ENCODE measurements at places on chromosomes 4 and X.

- no peak for DNase-seq
Observed at GRCh38 chrX:121635141-121635540, 587.7 kb downstream of the GLUD2 start.

GRCh38 chrX:6149060-6149872, 79.4 kb downstream of the NLGN4X start:
- DNase-seq: no peak

- no peak for DNase-seq
Observed at GRCh38 chr4:17665346-17665745, 50.9 kb downstream of the MED28 start.

- DNase-seq: no peak
Observed at GRCh38 chrX:40971736-40972135, 113.5 kb upstream of the USP9X start.

DNA sequence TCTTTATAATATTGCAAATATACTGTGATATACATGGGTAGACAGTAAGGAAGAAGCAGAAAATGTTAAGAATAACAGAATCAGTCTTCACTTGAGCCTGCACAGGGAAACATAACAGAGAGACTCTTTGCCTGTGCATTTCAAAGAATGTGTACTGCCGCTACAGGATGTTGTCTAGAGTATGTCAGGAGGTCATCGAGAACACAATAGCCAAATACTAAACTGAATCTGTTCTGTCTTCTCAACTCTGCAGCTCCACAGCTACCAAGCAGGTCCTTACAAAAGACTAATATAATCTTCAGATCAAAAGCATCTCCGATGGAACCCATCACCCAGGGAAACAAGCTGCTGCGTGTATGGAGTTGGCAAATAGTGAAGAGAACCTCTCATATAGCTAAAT, 471.5 kb downstream of the PCDH10 start:
- DNase-seq: no peak

DNA sequence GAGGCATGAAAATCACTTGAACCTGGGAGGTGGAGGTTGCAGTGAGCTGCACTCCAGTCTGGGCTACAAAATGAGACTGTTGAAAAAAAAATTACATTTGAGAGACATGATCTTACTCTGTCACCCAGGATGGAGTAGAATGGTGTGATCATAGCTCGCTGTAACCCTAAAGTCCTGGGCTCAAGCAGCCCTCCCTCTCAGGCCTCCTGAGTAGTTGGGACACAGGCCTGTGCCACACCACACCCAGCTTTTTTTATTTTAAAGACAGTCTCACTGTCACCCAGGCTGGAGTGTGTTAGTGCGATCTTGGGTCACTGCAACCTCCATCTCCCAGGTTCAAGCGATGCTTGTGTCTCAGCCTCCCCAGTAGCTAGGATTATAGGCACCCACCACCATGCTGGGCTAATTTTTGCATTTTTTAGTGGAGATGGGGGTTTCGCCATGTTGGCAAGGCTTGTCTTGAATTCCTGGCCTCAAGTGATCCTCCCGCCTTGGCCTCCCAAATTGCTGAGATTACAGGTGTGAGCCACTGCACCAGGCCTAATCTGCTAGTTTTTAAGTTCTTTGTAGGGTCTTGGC, 6.1 kb downstream of the RPS3A start:
- DNase-seq: no peak

DNA sequence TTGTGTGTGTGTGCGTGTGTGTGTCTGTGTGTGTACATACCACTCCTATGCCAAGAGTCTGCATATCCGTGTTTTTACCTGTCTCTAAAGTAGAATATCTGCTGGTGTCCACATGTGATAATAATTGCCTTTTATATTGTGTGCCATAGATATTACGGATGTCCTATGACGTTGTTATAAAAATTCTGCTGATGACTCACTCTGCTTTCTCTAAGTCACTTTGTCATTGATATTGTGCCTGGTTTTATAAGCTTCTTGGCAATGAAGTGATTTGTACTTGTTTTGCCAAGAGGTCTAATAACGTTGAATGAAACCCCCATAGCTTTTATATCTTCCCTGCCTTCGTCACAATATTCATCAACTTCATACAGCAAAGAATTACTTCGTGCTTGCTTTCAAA, 102.6 kb upstream of the C1GALT1C1 start:
- no peak for DNase-seq

GRCh38 chr4:128155231-128155855, 94.2 kb downstream of the LARP1B start:
- no peak for DNase-seq

DNA sequence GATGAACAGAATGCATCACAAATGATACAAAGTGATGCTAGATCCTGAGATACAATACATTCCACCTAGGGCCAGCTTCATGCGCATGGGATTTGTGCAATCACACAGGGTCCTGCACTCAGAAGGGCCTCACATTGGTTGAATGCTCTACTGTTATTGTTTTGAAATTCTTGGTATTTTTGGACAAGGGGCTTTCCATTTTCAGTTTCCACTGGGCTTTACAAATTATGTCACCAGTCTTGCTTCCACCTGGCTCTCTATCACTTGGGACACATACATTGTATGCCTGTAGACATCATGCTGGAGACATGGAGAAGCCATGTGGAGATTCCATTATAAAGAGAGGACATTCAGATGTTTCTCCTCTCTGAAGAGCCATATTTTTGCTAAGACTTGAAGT, 155.8 kb downstream of the NAA11 start:
- DNase-seq: no peak

- DNase-seq: no peak
Observed at GRCh38 chr4:106670976-106671375, 302.4 kb upstream of the GIMD1 start.

DNA sequence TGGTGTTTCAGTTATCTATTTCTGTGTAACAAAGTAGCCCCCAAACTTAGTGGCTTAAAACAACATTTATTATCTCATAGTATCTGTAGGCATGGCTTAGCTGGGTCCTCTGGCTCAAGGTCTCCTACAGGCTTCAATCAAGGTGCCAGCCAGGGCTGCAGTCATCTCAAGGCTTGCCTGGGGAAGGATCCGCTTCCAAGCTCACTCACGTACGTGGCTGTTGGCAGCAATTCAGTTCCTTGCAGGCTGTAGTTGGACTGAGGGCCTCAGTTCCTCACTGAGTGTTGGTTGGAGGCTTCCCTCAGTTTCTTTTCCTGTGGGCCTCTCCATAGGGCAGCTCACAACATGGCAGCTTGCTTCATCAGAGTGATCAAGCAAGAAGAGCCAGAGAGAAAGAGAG, 9.3 kb downstream of the FAM120C start:
- DNase-seq: no peak

- peak; percentile 26 for DNase-seq
Observed at GRCh38 chr4:85681221-85681657, 206.3 kb downstream of the ARHGAP24 start.

- DNase-seq: no peak
Observed at GRCh38 chr4:6235901-6236640, 33.6 kb upstream of the WFS1 start.

GRCh38 chr4:133385161-133385954, 236.3 kb downstream of the PCDH10 start:
- DNase-seq: no peak

GRCh38 chr4:110988722-110989121, 365.8 kb upstream of the PITX2 start:
- DNase-seq: no peak

GRCh38 chr4:176945334-176945733, 152.6 kb upstream of the VEGFC start:
- DNase-seq: no peak

- DNase-seq: no peak
Observed at GRCh38 chrX:112800971-112801775, 39.5 kb downstream of the AMOT start.

- no peak for DNase-seq
Observed at GRCh38 chrX:140434347-140434746, 70.5 kb downstream of the SOX3 start.

GRCh38 chr4:7306021-7306965, 114.0 kb downstream of the SORCS2 start:
- no peak for DNase-seq

DNA sequence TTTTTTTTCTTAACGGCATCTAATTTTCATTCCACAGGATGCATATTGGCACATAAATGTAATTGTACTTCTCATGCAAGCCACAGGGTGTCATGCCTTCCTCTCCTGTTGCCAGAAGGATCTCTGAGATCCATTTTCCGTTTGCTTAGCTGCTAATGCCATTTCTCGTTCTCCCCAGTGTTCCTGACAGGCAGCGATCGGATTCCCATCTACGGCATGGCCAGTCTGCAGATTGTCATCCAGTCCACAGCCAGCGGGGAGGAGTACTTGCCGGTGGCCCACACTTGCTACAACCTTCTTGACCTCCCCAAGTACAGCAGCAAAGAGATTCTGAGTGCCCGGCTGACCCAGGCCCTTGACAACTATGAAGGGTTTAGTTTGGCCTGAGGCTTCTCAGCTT, 8.9 kb upstream of the NAP1L5 start:
- DNase-seq: peak; percentile 7

DNA sequence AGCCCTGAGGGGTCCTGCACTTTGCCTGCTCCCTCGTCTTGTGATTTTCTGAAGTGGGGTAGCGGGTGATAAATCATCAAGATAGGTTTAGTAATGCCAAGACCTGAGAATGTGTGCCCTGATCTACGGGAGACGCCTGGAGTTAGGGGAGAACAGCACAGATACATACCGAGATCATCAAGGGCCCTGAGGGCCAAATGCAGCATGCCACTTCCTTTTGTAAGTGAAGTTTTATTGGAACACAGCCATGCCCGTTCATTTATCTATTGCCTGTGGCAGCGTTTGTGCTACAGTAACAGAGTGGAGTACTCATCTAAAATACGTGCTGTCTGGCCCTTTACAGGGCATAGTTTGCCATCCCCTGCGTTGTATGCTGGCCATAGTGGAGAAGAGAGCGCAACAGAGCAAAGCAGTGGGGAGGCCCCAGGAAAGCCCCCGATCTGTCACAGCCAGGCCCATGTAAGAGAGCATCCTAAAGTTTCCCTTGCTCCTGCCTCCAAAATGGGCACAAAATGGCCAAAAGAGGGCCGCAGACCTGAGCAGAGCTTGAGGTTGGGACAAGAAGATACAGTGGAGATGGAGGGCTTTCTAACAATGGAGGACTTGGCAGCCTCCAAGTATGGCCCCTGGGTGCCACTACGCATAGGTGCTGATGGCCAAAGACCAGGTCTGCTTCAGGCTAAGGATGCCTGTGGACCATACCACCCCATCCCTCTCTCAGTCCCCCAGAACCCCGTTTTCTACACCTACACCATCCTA, 167.0 kb downstream of the SMIM20 start:
- DNase-seq: no peak

- no peak for DNase-seq
Observed at GRCh38 chr4:33625748-33626147, 2618.6 kb downstream of the ARAP2 start.

DNA sequence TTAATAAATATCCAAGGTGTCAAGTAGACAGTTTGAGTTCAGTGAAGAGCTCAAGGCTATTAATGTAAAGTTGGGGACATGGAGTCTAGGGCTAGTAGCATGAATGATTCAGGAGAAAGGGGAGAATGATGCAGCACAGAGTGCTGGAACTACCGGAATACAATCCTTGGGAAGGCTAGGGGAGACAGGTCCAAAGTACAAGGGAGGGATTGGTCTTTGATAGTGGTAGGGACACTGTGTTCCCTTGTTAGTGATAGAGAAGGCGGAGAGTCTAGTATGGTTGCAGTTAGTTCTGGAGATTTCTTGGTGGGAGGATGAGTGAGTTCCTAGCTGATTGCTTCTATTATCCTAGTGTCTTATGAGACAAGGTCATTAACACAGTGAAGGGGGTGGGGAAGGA, 8.7 kb downstream of the GCNA start:
- DNase-seq: no peak

- DNase-seq: no peak
Observed at GRCh38 chr4:141002323-141002805, 130.9 kb downstream of the RNF150 start.

DNA sequence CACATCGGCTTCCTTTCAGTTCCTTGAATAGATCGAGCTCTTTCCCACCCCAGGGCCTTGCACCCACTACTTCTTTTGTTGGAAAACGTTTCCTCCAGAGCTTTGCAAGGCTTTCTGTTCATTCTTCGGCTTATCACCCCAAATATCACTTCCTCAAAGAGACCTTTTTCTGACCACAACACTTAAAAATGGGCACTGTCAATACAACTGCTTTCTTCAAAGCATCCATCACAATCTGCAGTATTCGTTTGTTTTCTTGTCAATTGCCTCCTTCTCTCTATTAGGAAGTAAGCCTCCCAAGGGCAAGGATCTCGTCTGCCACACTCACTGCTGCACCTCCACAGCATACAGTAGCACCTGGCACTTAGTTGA, 17.7 kb upstream of the CENPU start:
- no peak for DNase-seq

DNA sequence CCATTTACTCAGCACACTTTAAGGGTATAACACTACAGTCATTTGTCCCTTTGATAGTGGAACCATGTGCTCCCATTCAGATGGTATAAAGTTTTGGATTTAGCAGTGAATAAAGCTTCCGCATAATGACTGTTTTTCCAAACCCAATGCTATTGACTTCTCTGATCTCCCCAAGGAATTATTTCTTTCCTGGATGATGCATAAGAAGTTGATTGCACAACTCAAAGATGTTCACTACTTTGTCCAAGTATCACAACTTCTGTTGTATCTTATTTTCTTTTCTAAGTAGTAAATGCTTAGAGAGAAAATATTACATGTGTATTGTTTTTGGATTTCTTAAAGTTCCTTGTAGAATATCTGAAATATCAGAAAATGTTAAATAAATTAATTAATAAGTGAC, 300.2 kb downstream of the GPM6A start:
- DNase-seq: no peak

DNA sequence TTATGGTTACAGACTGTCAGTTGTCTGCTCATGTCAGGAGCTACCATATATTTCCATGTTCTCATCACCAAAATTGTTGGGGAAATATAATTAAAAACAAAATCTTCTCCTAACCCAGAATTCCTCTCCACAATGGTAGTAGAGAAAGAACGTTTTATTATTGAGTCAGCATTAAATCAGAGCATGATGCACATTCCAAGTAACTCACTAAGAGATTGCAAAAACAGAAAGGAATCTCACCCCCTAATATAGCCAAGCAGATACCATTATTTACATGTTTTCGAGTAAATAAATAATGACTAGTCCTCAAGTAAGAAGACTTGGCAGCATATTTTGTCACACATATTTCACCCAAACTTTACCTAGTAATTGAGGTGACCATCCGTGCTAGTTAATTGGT, 36.2 kb upstream of the ARHGEF6 start:
- DNase-seq: no peak

GRCh38 chr4:40782876-40783275, 33.1 kb downstream of the NSUN7 start:
- no peak for DNase-seq

DNA sequence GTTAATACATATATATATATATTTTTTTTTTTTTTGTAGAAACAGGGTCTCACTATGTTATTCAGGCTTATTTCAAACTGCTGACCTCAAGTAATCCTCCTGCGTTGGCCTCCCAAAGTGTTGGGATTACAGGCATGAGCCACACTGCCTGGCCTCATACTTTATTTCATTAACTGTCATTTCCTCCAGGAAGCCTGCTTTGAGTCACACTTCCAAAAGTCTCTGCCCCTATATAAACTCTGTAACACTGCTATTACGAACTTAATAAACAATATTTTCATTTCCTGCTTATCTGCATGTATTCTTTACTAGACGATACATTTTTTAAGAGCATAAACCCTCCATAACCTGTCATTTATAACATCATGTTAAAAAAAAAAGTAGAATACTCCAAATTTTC, 167.2 kb downstream of the WDFY3 start:
- DNase-seq: no peak
